ENCODE measurements at places on chromosomes 16 and 17.

DNA sequence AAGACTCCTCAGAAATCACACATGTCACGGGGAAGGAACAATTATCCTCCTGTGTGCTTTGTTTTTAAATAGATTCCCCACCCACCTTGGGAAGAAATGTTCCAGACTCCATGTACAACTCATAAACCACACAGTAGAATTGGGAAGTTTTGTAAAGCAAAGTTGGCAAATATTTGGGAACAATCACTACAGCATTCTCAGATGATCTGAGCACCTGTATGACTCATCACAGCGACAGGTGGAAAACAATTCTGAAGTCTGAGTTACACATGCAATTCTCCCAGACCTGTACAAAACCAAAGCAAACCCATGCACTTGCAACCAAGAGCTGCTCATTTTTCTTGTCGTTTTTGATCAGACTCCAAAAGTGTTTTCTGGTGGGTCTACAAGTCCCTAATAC lies 14.4 kb upstream of the MYLK3 start:
- DNase-seq, result no peak

- DNase-seq, result peak; percentile 56
Measured at GRCh38 chr16:19104607-19105006, 9.2 kb upstream of the ITPRIPL2 start.

DNA sequence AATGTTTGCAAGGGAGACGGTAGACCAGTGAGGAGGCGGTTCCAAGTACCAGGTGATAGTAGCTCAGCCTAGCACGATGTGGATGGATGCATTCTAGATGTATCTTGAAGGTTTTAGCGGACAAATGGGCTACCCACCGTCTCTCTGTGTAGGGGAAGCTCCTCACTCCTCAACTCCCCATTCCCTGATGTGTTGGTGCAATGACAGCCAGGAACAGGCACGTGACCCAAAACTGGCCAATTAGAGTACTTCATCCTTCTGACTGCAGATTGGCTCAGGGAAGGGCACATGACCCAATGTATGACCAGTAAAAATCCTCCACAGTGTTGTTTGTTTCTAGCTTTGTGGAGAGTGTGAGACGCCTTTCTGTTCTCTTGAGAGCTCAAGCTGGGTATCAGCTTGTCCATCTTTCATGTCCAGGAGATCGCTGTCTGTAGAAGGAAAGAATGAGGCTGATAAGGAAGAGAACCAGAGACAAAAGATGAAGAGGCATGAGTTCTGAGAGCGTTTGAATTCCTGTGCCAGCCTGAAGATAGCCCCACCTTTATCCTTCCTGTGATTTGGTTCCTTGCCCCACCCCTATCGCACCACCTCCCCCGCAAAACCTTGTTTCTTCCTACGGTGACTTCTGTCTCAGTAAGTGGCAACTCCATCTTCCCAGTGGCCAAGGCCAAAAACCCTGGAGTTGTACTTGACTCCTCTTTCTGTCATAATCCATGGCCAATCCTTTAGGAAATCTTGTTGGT lies 2.3 kb upstream of the BORCS6 start:
- peak; percentile 93 for DNase-seq

- no peak for DNase-seq
Measured at GRCh38 chr17:49602783-49603182, 27.1 kb downstream of the NXPH3 start.

DNA sequence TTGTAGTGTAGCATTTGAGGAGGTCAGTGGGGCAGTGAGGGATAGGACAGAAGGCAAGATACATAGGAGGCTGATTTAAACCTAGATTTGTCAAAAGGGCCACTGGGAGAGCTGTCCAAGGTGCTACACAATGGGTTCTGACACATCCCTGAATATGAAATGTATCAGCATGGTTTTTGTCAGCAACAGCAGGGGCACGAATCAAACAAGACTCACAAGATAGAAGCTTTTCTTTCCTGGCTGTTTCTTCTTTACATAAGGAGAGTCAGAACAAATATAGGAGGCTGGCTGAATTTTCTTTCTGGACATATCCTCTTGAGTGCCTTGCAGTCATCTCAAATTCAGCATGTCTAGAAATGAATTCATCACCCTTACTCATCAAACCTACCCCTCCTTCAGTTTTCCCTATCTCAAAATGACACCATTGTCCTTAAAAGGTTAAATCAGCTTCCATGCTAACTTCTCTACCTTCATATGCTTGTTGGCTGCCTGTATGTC lies 130.5 kb downstream of the NPIPB5 start:
- DNase-seq, result no peak

- peak; percentile 76 for DNase-seq
Measured at GRCh38 chr17:1365445-1366039, 34.5 kb downstream of the YWHAE start.

GRCh38 chr16:57760357-57761160 lies 25.0 kb downstream of the KATNB1 start:
- DNase-seq, result no peak

- DNase-seq, result no peak
Measured at GRCh38 chr16:49437344-49437743, 63.7 kb downstream of the C16orf78 start.

DNA sequence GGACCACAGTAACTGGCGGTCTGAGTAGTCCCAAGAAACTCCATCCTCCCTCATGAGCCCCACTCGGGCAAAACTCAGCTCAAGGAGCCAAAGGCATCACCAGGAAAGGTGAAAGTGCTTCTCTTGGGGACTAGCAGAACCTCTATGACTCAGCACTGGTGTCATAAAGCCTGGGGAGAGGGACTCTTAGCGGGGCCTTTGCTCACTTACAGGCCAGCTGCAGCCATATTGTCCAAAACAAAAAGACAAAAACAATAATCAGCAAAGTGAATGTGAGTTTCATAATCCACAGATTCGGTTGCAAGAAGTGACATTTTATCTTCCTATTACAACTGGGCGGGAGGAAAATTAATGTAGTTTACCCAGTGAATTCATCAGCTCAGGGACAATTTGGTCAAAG lies at the start of gene TEKT5:
Gene TEKT5, minus strand, starts transcription at position 101 of the 400 bp plus-strand sequence. Its CDS starts 57 bp downstream, at position 44.
- no peak for DNase-seq

DNA sequence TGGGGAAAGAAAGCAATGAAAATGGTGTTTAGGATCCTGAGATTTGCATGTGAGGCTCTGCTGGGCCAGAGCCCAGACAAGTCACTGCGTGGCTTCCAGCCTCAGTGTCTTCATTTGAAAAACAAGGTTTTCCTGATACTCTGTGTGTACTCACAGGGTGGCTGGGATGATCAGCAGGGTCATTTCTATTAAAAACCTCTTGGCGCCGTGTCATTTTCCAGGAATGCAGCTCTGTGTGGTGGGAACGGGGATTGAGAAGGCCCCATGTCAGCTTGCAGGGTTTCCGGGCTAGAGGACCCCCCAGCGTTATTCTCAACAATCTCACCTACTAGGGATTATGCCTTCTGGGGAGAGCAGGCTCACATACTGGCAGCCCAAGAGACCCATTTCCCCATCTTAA lies 73.5 kb downstream of the FOXL1 start:
- DNase-seq, result no peak

DNA sequence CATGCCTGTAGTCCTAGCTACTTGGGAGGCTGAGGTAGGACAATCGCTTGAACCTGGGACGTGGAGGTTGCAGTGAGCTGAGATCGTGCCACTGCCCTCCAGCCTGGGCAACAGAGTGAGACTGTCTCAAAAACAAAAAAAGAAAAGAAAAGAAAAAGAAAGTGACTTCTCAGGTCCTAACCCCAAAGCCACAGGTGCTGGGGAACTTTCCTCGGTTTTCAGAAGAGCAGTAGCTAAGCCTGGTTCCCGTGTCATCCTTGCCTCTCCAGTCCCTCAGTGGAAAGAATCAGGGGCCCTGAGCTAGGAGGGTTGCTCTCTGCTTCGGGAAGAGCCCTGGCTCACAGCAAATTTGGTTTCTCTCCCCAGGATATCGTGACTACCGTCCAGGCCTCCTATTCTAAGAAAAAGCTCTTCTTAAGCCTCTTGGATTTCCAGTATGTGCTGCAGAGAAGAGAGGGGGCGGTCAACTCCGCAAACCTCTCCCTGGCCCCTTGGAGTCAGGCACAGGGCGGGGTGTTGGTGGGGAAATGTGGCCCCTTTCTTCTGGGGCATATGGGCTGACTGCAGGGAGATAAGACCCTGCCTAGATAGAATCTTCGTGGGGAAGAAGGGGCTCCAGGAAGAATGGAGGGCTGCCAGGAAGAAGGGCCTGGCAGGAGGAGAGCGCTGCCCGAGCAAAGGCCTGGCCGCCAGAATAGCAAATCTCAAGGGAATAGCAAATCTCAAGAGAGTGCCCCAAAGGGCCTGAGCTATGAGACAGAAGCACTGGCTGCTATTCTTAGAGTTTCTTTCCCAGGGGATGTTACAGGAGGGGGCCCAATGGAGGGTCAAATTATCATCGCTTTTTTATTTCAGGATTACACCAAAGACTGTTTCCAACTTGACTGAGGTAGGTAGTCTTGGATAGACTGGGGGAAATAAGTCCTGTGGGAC lies 8.3 kb upstream of the NLRC5 start:
- DNase-seq, result no peak

DNA sequence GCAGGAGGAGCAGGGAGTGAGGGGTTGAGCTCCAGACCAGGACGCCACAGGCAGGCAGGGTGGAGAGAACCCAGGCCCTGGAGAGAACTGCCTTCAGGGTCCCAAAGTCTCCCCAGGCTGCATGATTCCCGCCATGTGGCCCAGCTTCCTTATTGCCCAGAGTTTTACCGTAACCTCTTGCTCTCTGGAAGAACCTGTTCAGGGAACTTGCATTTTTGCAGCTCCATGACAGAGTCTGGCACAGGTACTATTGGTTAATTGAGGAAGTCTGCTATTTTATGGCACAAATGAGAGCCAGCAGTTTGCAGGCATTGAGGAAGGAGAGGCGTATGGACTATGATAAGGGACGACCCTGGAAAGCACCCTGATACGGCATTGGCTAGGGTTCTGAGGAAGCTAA lies 11.6 kb upstream of the NOS2 start:
- no peak for DNase-seq

DNA sequence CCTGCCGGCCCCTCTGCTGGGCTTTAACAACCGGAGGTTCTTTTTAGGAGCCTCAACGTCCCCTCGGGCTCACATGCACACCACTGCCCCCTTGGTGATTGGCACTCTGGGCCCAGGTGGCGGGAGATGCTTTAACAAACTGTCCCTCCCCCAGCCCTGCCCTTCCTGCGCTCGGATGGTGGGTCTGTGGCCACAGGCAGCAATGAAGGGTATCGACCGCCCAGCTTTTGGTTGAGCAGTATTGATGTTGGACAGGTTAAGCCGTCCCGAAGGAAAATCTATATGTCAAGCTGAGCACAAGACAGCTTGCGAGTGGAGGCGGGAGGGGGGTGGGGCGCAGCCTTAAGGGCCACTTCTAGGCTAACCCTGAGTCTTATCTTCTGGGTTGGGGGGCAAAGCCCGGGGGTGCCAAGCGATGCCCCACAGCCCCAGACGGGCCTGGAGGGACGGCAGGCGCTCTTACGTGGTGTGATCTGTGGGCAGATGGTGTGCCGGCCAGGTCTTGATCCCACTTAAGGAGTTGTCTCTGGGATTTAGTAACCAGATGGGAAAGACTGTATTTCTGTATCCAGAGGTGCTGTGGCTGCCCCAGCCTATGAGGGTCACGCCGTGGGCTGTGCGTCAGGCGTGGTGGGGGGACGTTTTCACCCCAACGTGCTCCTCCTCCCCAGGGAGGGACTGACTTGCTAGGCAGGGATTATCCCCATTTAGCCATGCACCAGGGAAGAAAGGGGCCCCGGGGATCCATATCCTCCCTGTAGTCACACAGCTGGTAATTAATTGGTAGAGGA lies 6.2 kb downstream of the GSE1 start:
- DNase-seq, result no peak

DNA sequence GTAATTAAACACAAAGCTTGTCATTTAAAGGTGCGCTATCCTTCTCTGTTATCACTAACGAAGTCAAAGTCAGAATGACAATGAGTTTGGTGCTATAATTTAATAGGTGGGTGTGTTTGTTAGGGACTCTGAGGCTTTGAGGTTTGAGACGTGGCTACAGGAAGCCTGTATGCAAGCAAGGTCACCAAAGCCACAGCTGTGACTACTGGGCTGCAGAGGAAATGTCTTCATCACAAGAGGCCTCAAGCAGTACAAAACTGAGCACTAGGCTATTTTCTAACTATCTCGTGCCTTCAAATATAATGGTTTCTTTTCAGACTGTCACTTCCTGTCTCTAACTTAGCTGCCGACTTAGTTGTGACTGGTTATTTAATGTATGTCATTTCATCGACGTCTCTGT lies 141.2 kb downstream of the AATF start:
- DNase-seq, result no peak

- DNase-seq, result no peak
Measured at GRCh38 chr16:69003500-69003899, 102.0 kb upstream of the HAS3 start.

DNA sequence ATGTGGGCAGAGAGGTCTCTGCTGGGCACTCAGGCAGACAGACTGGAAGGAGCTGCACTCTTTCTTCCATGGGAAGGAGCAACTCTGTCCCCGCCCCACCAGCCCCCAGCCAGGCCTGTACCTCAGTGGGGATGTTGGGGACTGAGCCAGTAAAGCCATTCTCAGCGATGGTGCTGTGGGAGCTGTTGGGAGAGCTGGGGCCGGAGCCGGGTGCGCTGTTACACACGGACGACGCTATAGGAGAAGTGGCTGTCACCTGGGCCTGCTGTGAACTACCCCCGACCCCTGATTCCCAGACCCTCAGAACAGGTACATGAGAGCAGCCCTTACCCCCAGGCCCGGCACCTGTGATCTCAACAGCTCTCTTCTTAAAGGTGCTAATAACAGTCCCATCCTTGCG lies 21.5 kb downstream of the G6PC3 start:
- no peak for DNase-seq

- peak; percentile 69 for DNase-seq
Measured at GRCh38 chr16:67969254-67970039, 1.0 kb upstream of the SLC12A4 start.

DNA sequence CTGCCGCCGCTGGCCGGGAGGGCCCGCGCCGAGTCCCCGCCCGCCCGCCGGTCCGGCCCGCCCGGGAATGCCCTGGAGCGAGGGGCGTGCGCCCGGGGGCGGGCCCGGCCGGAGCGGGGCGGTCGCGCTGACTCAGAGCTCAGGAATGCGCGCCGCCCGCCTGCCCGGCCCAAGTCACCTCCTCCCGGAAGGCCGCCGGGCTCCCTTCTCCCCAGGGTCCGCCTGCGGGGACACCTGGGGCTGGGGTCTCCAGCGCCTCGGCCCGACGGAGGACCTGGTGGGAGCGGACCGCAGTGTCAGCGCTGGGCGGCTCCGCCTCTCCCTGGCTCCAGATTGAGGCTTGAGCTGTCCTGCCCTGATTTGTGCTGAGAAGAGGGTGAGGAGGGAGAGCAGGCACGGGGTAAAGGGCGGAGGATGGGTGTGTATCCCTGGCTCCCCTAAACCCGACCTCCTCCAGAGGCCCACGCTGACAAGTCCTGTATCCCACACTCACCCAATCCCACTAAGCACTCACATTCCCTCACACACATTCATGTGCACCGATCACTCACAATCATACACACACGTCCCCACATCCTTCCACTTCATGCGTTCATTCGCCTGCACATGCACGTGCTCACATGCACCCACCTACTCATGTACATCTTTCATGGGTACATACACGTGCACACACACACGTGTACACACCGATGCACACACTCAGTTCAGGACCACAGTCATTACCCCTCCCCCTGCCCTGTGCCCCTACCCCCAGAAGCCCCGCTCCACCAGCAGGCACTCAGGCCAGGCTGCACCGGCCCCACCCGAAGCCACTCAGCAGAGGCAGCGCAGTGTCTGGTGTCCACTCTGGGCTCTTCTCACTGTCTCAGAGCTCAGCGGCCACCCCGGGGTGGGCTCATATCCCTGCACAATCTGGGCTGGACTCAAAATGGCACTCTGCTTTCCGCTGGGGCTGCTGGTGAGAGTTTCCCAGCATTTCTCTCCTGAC lies at the start of gene RHBDF1:
Gene RHBDF1, minus strand, starts transcription at position 71 of the 988 bp plus-strand sequence. CDS start 7,616 bp downstream, outside the sequence.
- DNase-seq, result peak; percentile 83

GRCh38 chr17:66549311-66549704 lies 246.9 kb downstream of the PRKCA start:
- no peak for DNase-seq

Data from ecto neural progenitor cell (in vitro differentiated cells).